Right kidney (tissue), 9 donors: ENCODE measurements at places on chromosomes 11 and 22.

- no peak for DNase-seq
Measured at GRCh38 chr11:94020777-94021481, at the start of gene HEPHL1. TSS of gene HEPHL1 (plus strand) at chr11:94021354. CDS start at chr11:94021369, 15 bp downstream.

- DNase-seq: no peak
Measured at GRCh38 chr22:36085476-36086169, 57.0 kb upstream of the RBFOX2 start.

DNA sequence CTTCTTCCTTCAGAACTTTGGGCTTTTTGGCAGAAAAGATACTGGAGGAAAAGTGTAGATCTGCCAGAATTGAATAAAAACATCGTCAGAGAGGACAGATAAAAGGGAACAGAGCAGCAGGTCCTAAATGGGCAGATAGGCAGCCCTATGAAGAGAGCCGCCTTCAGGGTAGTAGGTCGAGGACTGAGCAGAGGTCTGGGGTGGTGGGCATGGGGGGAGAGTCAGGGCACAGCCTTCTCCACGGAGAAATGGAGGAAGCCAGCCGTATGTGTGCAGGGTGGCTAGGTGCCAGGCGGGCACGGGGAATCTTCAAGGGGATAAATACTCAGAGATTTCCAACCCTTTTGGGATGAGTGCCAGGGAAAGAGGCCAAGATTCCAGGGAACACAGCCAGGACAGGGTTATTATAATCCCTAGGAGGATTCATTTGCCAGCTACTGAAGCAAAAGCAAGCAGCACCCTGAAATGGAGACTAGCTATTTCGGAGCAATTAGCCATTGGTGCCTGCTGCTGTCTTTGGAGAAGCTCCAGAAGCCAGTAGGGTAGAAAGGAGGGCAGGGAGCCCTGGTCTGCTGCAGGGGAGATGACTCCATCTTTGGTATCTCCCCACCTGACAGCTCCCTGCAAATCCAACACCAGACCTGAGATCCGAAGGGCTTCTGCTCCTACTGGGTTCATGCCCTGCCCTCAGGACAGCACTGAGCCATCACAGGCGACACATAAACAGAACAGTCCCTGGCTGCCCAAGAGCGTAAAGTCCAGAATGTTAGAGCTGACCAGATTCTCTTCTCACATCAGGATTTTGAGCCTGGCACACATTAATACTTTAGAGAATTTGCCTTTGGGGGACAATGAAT lies 174.5 kb upstream of the NTM start:
- DNase-seq: no peak

GRCh38 chr11:114612686-114613085 lies 17.1 kb upstream of the NXPE4 start:
- no peak for DNase-seq

- DNase-seq: no peak
Measured at GRCh38 chr11:110000850-110001249, 92.3 kb upstream of the ZC3H12C start.

GRCh38 chr11:47377571-47378009 lies 757 bp downstream of the SPI1 start:
- no peak for DNase-seq

- no peak for DNase-seq
Measured at GRCh38 chr22:33821290-33821689, 99.0 kb downstream of the LARGE1 start.
